ENCODE measurements at places on chromosomes 6 and 20. TPM values are rescaled to one million over a fixed set of nuclear protein-coding genes. Genes with fewer than 3 reads are reported as not detected.

GRCh38 chr6:92161953-92162352 is 1257.4 kb downstream of the EPHA7 start:
- no peak overlapping the region for H3K4me3 ChIP-seq
- H3K27ac ChIP-seq: no peak overlapping the region
- H3K36me3 ChIP-seq: no peaks in the 10 kb centered on the region
- H3K4me1 ChIP-seq: no peaks in the 10 kb centered on the region
- DNase-seq: no peak

DNA sequence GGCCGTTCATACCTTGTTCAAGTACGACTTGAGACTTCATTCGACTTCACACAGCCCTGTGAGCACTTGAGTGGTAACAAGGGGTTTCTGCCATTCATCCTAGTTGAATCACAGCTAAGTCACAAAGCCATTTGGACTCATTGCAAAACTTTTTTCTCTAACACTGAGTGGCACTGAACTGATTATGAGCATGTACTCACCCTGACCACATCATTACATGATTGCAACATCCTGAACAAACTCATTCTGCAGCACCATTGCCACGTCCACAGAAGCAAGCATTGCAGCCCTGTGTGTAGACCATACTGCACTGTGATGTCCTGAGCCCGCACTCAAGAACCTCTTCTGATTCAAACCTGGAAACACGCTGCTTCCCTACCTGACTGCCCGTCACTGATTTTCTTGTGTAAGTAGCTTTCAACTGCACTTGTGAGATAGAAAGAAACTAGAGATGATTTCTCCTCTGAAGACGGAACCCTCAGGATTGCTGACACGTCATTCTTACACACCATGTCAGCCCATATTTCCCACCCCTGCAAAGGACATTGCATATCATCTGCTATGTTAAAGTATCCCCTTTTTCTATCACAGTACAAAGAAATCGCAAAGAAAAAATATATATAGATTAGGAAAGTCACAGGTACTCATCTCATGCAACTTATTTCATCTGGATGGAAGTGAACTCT is 81.6 kb downstream of the C6orf118 start:
- H3K36me3 ChIP-seq: no peaks in the 10 kb centered on the region
- H3K4me3 ChIP-seq: no peak overlapping the region
- no peak overlapping the region for H3K27ac ChIP-seq

DNA sequence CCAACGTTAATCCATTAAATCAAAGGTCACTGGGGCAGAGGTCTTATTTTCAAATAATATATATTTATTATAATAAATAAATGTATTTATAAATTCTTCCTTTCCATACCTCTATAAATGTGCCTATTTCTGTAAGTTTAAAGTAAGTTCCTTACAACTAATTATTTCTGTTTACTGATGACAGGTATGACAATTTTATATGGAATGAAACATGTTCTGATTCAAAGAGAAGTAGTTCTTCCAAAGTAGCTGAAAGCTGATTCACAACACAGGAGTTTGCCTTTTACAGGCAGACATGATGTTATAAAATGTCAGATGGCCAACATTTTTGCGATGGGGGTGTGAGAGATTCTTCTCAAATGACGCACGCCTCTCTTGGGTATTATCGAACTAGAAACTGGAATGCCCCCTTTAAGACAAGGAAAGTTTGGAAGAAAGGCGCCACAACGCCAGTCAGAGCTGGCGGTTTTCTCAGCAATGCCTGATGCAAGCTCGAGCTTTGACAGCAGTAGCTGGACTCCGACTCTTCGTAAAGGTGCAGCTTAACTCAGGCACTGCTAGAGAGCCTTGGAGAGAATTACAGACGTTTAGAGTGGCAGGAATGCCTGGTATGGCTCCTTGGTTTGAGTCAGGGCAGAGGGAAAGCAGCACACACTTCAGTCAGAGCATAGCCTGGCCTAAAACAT is 92.1 kb downstream of the FOXC1 start:
- H3K4me1 ChIP-seq: no peaks in the 10 kb centered on the region
- H3K4me3 ChIP-seq: no peak overlapping the region
- no peak for DNase-seq
- no peaks in the 10 kb centered on the region for H3K27me3 ChIP-seq
- no peak overlapping the region for H3K27ac ChIP-seq

DNA sequence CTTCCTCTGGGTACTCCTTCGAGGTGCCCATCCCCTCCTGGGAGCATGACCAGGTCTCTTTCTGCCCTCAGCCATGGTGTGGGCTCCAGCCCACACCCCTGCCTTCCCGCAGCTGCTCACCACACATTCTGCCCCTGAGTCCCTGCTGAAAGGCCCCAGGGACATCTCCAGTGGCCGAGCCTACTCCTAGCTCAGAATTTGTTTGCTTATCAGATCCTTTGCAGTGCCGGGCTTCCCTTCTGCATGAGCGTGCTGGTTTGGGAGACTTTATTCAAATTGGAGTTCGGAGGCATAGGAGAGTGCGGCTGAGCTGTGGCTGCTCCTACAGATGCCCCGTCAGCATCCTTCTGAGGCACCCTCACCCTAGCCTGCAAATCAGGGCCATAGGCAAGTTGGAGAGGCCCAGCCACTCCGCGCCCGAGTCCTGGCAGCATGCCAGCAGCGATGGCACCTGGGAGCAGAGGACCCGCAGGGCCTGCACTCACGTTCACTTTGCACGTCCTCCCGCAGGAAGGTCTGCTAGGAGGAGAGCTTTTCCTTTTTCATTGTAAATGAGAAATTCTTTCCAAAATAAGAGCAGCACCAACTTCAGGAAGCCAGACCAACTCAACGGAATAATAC is 327.3 kb downstream of the QKI start:
- DNase-seq: no peak
- no peak overlapping the region for H3K4me3 ChIP-seq
- H3K27ac ChIP-seq: no peak overlapping the region
- H3K27me3 ChIP-seq: no peaks in the 10 kb centered on the region
- H3K36me3 ChIP-seq: no peaks in the 10 kb centered on the region
- no peaks in the 10 kb centered on the region for H3K4me1 ChIP-seq

DNA sequence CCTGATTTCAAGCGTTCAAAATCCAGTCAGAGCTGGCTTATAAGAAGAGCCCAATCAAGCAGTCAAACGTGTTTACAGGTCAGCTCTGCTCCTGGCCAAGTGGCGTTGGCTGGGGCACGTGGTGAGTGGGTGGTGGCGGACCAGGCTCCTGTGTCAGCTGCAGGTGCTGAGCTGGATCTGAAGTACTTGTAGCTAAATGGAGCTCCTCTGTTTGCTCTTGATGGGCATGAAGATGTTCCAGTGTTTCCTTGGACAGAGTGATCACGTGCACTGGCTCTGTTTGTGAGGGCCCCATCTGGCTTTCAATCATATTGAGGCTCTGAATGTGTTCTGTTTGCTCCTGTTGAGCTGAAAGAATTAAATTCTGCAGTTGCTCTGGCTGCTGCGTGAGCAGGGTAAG is 10.2 kb upstream of the MICAL1 start:
- DNase-seq: no peak
- peaks cover 94% of the 10 kb centered on the region for H3K36me3 ChIP-seq
- no peak overlapping the region for H3K4me3 ChIP-seq
- H3K27me3 ChIP-seq: no peaks in the 10 kb centered on the region
- H3K4me1 ChIP-seq: peaks cover 9% of the 10 kb centered on the region

DNA sequence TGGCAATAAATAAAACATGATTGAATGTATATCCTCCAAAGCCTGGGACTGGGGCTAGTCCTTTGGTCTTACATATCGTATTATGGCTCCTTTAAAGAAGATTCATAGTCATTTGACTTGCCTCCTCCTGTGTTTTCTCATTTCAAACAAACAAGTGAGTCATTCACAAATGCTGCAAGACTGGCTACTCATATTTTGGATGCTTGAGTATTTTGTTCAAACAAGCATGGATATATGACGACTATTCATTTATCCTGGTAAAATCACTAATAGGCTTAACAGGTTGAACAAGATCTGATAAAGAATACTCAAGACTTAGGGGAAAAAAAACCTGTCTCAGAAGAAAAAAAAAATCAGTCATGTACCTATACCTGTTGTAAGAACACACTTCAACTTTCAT is 111.1 kb upstream of the CCDC28A start:
- no peak overlapping the region for H3K27ac ChIP-seq
- no peaks in the 10 kb centered on the region for H3K36me3 ChIP-seq
- H3K4me3 ChIP-seq: no peak overlapping the region
- H3K27me3 ChIP-seq: no peaks in the 10 kb centered on the region
- no peak for DNase-seq
- no peaks in the 10 kb centered on the region for H3K4me1 ChIP-seq

- no peak overlapping the region for H3K27ac ChIP-seq
- no peaks in the 10 kb centered on the region for H3K4me1 ChIP-seq
- no peak overlapping the region for H3K4me3 ChIP-seq
- DNase-seq: no peak
Observed at GRCh38 chr20:21373436-21373835, 23.9 kb downstream of the NKX2-4 start.

DNA sequence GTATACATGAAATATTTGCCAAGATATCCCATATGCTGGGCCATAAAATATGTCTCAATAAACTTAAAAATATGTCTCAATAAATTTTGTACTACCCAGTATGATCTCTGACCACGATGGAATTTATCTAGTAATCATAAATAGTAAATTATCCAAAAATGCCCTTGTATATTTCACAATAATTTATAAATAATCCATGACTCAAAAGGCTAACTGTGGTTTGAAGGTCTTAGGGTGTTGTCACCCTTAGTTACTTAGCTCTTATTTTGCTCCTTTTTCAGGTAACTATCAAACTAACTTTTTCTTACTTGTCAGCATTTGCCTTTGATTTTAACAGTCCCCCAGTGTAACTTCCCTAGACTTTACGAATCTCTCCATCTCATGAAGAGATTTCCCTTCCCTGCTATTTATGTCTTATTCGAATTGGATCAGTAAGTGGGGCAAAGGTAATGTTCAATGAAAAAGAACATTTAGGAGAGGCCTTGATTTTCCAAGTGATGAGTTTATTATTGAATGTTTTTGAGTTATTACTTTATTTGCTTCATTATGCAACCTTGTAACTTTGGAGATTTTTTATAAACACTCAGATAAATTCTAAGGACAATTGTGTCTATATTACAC is 109.0 kb upstream of the THBS2 start:
- H3K4me3 ChIP-seq: no peak overlapping the region
- no peaks in the 10 kb centered on the region for H3K27me3 ChIP-seq
- no peak for DNase-seq
- H3K27ac ChIP-seq: no peak overlapping the region

DNA sequence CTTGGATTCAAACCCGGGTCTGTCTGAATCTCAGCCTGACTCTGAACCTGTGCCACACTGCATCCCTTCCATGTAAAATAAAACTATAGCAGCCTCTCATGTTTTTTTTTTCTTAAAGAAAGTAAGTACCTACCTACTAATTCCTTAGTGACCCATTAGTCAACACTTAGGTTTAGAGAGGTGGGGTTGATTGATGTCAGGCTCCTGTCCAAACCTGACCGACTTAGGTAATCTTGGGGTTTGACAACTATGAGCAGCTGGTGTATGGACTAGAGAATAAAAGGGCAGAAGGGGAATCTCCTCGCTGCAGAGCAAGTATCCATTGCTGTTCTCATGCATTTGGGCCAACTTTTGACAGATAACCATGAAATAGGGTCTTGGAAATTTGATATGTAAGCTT is 6.5 kb downstream of the NKAIN2 start:
- no peaks in the 10 kb centered on the region for H3K36me3 ChIP-seq
- H3K4me3 ChIP-seq: no peak overlapping the region
- no peak overlapping the region for H3K27ac ChIP-seq
- H3K27me3 ChIP-seq: peaks cover 3% of the 10 kb centered on the region
- no peaks in the 10 kb centered on the region for H3K4me1 ChIP-seq
- no peak for DNase-seq

DNA sequence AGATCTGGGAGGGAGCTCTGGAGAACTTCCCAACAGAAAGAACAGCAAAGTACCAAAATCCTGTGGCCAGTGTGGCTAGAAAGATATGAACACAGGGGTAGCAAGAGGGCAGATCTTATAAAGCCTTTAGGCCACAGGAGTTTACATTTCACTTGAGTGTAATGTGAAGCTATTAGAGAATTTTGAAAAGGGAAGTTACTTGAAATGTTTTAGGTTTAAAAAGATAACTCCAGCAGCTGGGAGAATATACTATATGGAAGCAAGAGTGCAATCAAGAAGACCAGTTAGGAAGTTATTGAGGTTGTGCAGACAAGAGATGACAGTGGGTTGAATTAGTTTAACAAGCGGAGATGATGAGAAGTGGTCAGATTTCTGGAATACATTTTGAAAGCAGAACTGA is 7.9 kb downstream of the SUPT3H start:
- no peak overlapping the region for H3K4me3 ChIP-seq
- no peak overlapping the region for H3K27ac ChIP-seq
- no peaks in the 10 kb centered on the region for H3K27me3 ChIP-seq
- H3K4me1 ChIP-seq: no peaks in the 10 kb centered on the region
- DNase-seq: no peak

DNA sequence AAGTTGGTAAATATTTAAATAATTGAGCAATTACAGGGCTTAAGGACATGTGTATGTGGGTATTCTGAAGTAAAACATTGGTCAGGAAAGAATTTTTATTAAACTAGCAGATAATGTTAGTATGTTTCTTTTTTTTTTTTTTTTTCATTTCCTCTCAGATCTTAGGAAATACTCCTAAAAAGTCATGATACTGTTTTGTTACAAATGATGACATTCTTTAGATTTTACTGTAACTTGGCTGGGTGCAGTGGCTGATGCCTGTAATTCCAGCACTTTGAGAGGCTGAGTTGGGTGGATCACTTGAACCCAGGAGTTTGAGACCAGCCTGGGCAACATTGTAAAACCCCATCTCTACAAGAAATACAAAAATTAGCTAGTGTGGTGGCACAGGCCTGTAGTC is 41.5 kb downstream of the CDC40 start:
- no peak overlapping the region for H3K4me3 ChIP-seq
- peaks cover 80% of the 10 kb centered on the region for H3K36me3 ChIP-seq
- H3K27me3 ChIP-seq: no peaks in the 10 kb centered on the region
- no peaks in the 10 kb centered on the region for H3K4me1 ChIP-seq
- no peak for DNase-seq
- H3K27ac ChIP-seq: no peak overlapping the region

- DNase-seq: no peak
- no peaks in the 10 kb centered on the region for H3K36me3 ChIP-seq
- peaks cover 40% of the 10 kb centered on the region for H3K27me3 ChIP-seq
- peaks cover 38% of the 10 kb centered on the region for H3K4me1 ChIP-seq
- no peak overlapping the region for H3K4me3 ChIP-seq
- no peak overlapping the region for H3K27ac ChIP-seq
Observed at GRCh38 chr6:1379017-1379787, 10.2 kb upstream of the FOXF2 start.

DNA sequence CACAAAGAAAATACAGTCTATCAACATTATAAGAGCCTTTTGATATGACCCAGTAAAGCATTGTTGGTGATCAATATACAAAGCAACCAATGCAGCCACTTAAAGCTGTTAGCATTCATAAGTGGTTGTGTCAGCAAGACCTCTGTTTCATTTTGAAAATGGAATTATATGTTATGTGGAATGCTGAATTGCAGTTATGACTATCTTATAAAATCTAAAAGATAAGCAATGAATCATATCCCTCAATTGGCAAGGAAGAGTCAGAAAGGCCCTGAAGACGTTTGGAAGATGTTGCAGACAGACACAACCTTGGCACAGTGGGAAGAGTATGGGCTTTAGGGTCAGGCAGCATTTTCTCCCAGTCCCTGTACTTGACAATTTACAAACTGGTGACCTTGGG is 93.8 kb upstream of the RNF217 start:
- no peaks in the 10 kb centered on the region for H3K27me3 ChIP-seq
- H3K27ac ChIP-seq: no peak overlapping the region
- no peak overlapping the region for H3K4me3 ChIP-seq
- H3K36me3 ChIP-seq: no peaks in the 10 kb centered on the region
- H3K4me1 ChIP-seq: no peaks in the 10 kb centered on the region

Gene ARMH2
- total RNA-seq: 1.8 TPM

Gene CFB
- total RNA-seq: 0.64 TPM

Gene CYP39A1
- total RNA-seq: not detected

Gene FAM83B
- not detected for total RNA-seq

Gene BCAS4
- total RNA-seq: 8.0 TPM

Gene FAXC
- not detected for total RNA-seq

Data from CD4-positive, CD25-positive, alpha-beta regulatory T cell (primary cell).